ENCODE measurements at places on chromosomes 13 and 19. TPM values are rescaled to one million over a fixed set of nuclear protein-coding genes. Genes with fewer than 3 reads are reported as not detected.

KLK12 gene
- total RNA-seq, result not detected

TMEM86B gene
- 4.8 TPM for total RNA-seq

ANGPTL4 gene
- 1.7 TPM for total RNA-seq

MBOAT7 gene
- total RNA-seq, result 107 TPM

KLK5 gene
- total RNA-seq, result not detected

UBE2M gene
- 182 TPM for total RNA-seq

SEMA6B gene
- total RNA-seq, result 12.2 TPM

CLC gene
- total RNA-seq, result not detected

CKM gene
- total RNA-seq, result not detected

ZNF729 gene
- total RNA-seq, result not detected

NLRP11 gene
- total RNA-seq, result 0.52 TPM

CNN2 gene
- 112 TPM for total RNA-seq

PRR19 gene
- total RNA-seq, result 2.5 TPM

CKAP2 gene
- 105 TPM for total RNA-seq

FLT3LG gene
- 6.5 TPM for total RNA-seq

PALM3 gene
- total RNA-seq, result 18.5 TPM

MTUS2 gene
- total RNA-seq, result 0.11 TPM

CDC42EP5 gene
- 119 TPM for total RNA-seq

CRTC1 gene
- 20.3 TPM for total RNA-seq

ETV2 gene
- 1.3 TPM for total RNA-seq

THSD8 gene
- 45.2 TPM for total RNA-seq

UNC13A gene
- 5.8 TPM for total RNA-seq

CERS1 gene
- total RNA-seq, result 11.4 TPM

CNN1 gene
- total RNA-seq, result not detected

FGF9 gene
- 0.21 TPM for total RNA-seq

PRTN3 gene
- total RNA-seq, result not detected

MBD3L3 gene
- 9.0 TPM for total RNA-seq

CLDN10 gene
- 0.37 TPM for total RNA-seq

ZNF432 gene
- total RNA-seq, result 12.6 TPM

MEDAG gene
- total RNA-seq, result not detected

ZNF554 gene
- total RNA-seq, result 5.1 TPM

SIGLEC14 gene
- not detected for total RNA-seq

USPL1 gene
- 28.5 TPM for total RNA-seq

SYCN gene
- total RNA-seq, result not detected

UHRF1 gene
- total RNA-seq, result 203 TPM

DACT3 gene
- 0.32 TPM for total RNA-seq

NMRK2 gene
- total RNA-seq, result not detected

APOE gene
- 9.4 TPM for total RNA-seq

C2CD4C gene
- 1.8 TPM for total RNA-seq

N4BP2L1 gene
- 2.1 TPM for total RNA-seq

ZNF69 gene
- total RNA-seq, result 5.5 TPM

ZNF443 gene
- 5.2 TPM for total RNA-seq

TEKTIP1 gene
- 4.2 TPM for total RNA-seq

CRB3 gene
- total RNA-seq, result not detected

ZSCAN4 gene
- not detected for total RNA-seq

SGCG gene
- 0.88 TPM for total RNA-seq

ZNF506 gene
- 14.7 TPM for total RNA-seq

CYP4F8 gene
- not detected for total RNA-seq

FFAR2 gene
- not detected for total RNA-seq

SLAIN1 gene
- 314 TPM for total RNA-seq

OR10H1 gene
- not detected for total RNA-seq

DLL3 gene
- 0.96 TPM for total RNA-seq

COMP gene
- not detected for total RNA-seq

NCLN gene
- total RNA-seq, result 122 TPM

SHISA7 gene
- total RNA-seq, result 0.21 TPM

SMIM24 gene
- total RNA-seq, result not detected
